ENCODE measurements at places on chromosomes 3 and 15.

DNA sequence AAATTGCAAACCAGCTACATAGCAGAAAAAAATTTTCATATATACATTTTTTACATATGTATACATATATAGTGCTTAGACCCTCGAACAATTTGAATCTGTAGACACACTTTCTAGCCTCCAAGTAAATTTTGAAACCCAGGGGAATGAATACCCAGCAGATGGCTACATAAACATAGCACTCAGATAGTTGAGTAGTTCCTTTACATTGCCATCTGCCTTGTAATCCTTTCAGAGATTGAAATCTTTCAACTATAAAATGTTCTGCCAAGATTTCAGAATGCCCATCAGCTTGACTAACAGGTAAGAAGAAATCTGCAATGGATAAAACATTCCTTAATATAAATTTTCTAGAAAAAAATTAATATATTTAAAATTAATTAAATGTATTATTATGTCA, 1333.5 kb upstream of the CADM2 start:
- DNase-seq: no peak

GRCh38 chr3:74489050-74489792, 125.2 kb downstream of the CNTN3 start:
- DNase-seq: no peak

GRCh38 chr15:82846621-82847020, 37.2 kb downstream of the WHAMM start:
- DNase-seq: no peak

- no peak for DNase-seq
These were observed 56.0 kb downstream of the KAT2B start for GRCh38 chr3:20096135-20096685.

- no peak for DNase-seq
These were observed 8.7 kb downstream of the SRP14 start for GRCh38 chr15:40029979-40030893.

DNA sequence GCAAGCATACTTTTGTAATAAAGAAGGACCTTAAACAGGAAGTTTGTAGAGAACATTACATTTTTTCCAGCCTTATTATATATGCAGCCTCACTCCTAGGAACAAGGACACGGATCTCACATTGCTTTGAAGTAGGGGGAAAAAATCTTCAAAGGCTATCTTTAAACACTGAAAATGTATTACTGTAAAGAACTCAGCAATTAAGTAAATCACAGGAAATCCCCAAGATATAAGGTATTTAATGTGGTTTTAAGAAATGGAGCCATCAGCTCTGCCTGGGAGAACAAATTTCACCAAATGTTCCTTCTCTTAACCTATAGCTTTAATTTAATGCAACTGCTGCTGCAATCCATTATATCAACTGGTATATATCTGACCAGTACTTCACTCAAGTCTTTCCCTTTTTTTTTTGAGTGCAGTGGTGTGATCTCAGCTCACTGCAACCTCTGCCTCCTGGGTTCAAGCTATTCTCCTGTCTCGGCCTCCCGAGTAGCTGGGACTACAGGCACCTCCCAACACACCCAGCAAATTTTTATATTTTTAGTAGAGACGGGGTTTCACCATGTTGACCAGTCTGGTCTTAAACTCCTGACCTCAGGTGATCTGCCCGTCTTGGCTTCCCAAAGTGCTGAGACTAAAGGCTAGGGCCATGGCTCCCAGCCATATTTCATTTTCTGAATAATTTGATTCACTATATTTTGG, 2.8 kb downstream of the BTLA start:
- DNase-seq: no peak

DNA sequence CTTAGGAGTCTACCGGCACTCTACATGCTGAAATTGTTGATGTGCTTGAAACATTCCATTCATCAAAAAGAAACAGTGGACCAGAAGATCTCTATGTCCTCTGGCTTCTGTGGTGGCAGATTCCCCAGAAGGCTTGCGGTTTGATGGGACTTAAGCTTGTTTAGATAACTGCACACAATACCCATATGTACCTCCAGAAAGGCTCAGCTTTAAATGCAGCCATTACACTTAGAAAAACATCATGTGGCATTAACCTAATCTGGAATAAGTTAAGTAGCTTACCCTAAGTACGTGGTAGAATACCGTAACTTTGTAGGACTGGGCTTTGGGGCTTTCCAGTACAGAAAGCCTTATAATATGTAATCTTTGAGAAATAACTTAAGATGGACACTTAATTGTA, 187.3 kb downstream of the RBMS3 start:
- no peak for DNase-seq

DNA sequence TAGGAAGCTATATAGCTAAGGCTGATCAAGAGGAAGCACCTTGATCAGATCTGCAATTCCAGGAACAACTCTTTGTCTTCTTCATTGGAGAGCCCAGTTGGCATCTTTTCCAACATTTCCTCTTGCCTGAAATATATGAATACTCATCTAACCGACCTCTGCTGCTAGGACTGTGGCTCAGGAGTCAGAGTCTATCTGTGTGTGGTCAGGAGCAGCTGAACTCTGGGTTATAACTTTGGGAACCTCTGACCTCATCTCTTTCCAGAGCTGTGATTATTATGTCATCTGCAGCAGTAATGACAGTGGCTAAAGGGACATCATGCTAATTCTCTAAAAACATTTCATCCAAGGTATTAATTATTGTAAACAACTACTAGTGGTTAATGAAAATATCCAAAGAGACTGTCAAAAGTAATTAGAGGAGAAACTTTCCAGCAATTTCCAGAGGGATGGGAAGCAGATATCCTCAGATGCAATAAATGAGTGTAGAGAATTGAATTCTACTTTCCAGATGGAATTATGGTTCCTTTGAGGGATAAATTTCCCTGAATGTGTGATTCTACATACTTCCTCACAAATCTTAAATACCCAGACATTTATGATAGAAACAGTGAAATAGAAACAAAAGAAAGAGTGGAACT, 11.5 kb upstream of the SPINK8 start:
- DNase-seq: no peak

DNA sequence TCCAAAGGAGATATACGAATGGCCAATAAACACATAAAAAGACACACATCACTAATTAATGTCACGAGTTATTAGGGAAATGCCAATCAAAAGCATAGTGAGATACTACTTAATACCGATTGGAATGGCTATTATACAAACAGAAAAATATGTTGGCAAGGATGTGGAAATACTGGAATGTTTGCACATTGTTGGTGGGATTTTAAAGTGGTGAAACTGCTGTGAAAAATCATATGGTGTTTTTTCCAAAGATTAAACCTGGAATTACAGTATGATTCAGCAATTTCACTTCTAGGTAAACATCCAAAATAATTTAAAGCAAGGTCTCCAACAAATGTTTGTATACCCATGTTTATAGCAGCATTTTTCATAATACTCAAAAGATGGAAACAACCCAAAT, 765.5 kb downstream of the VGLL3 start:
- no peak for DNase-seq
